NCI-H226 (cell line): ENCODE measurements at places on chromosomes 2 and 18.
A peak's percentile ranks its signal among the peaks of the same experiment; 100 is the strongest.

DNA sequence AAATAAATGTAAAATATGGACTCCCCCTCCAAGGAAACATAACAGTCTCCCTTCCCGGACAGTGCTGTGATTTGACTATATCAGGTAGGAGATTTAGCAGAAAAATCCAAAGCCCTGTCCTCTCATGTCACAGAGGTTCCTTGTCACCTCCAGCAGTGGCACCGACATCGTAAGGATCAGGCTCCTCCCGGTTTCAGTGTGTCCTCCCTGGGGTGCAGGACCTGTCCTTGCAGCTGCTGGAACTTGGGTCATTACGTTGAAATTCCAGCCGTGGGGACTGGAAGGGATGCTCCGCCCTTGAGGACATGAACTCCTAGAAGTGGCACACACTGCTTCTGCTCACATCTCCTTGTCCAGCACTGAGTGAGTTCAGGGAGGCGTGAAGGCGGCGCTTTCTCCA is 101.1 kb upstream of the ODC1 start:
- DNase-seq = no peak

DNA sequence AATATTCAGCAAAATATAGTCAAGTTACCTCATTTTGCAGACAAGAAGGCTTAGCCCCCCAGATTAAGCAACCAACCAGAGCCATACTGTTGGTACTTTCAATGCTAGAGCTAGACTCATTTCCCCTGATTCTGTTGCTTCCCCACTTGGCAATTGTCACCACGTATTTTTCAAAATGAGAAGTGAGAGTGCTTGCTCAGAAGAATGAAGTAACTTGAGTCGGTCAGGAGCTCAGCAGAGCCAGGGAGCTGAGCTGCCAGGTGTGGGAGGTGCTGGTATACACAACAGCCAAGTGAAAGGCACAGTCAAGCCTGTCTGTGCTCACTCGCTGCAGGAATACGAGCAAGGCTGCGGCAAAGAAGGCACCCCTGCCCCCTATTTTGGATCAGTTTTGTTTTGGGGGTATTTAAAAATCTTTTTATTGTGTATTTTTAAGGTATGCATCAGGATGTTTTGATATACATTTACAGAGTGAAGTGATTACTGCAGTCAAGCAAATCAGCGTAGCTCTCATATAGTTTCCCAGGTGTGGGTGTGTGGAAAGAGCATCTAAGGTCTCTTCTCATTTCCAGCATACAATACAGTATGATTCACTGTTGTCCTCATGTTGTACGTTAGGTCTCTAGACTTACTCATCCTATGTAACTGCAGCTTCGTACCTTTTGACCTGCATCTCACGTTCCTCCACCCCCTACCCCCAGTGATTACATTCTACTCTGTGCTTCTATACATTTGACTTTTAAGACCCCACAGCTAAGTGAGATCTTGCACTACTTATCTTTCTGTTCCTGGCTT is 62.4 kb downstream of the MRPS9 start:
- no peak for DNase-seq

DNA sequence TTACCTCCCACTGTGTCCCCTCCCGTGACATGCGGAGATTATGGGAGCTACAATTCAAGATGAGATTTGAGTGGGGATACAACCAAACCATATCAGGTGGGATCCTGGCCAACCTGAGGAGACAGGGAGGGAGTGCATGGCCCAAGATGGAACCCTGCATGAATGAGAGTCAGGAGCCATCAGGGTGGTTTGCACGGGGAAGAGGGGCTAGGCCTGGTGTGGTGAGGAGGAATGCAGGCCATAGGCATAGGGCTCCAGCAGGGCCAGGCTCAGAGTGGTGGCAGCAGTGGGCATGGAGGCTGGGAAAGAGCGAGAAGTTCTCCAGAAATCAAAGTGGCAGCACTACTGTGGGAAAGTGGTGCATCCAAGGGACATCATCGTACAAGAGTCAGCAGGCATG is 74.0 kb upstream of the BCL2L11 start:
- DNase-seq = no peak

DNA sequence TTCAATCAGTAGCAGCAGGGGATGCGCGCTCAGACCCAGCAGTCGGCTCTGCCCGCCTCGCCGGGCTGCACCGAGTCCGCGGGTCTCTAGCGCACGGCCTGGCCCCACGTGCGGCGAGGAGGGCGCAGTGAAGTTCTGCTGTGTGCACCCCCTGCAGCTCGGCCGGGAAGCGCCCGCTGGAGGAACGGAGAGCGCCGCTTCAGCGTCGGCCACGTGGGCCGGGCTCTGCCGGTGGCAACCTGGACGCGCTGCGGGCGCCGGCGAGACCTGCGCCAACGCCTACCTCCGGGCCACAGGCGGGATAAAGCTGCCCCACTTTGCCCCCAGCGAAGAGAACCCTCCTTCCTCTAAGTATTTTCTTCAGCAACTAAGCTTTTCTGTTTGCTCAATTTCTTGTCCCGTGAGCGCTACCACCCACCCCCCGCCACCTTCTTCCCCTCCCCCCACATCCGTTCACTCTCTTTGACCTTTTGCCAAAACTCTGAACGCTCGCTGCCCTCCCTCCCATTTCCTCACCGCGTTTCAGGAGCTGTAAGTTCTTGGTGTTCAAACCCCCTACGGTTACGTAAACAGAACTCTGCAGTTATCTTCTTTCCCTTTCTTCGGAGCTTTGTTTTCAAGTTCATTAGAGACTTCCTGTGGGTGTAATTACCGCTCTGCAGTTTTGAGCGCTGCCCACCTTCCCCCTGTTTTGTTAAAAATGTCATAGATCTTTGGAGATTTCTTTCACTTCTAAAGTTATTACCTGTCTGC is 42.6 kb upstream of the EDAR start:
- no peak for DNase-seq

DNA sequence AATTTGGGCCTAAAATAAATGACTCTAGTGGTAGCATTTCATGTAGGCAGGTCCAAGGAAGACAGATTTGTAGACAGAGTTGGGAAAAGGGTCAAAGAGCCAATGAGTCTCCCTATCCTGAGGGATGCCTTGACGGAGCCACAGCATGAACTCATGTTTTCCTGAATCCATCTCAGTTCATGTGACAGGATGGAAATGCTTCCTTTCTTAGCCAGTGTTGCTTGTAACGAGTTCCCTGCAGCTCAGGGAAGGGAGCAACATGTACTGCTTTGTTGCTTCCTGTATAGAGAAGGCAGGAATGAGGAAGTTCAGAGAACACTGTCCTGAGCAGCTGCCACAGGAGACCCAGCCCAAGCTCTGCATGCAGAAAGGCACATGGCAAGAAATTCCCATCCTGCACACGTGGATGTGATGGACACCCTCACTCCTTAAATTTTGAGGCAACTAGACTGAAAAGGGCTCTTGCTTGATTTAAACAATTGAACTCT is 27.9 kb downstream of the TMEM17 start:
- no peak for DNase-seq

DNA sequence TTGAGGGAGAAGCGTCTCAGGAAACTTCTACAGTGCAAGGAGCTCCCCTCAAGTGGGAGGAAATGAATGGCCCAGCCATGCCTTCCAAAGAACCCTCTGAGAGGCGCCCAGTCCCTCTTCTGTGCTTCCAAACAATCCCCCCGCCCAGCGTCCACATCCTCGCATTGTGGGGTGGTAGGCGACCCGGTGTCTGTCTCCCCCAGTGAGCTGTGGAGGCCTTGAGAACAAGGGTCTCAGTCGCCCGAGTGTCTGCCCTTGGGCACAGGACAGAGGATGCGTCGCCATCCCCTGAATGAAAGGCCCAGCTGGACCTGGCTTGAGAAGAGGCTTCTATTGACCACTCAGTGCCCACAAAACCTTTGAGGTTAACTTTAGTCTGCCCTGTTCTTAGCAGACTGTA is 29.7 kb downstream of the INPP5D start:
- DNase-seq = no peak

GRCh38 chr18:27847412-27847811 is 329.5 kb downstream of the CDH2 start:
- no peak for DNase-seq

GRCh38 chr2:204573221-204573620 is 27.9 kb downstream of the PARD3B start:
- no peak for DNase-seq

- DNase-seq = peak; percentile 84
Measured at GRCh38 chr2:223027442-223027841, 24.5 kb upstream of the KCNE4 start.

DNA sequence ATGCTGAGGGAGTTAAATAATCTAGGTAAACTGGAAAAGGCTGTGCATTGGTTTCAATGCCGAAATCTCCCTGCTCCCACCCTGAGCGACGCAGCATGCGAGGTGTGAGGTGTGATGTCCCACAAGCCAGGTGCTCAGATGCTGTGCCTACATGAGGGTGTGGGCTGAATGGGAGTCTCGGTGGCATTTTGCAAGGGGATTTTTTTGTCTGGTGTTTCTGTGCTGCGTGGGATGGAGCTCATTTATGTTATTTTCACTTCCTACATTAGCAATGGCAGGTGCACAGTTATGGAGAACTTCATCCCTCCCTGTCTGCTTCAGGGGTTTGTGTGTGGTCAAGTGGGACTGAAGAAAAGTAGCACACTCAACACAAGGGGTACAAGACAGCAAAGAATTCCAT is 110.2 kb upstream of the CCDC68 start:
- DNase-seq = no peak

DNA sequence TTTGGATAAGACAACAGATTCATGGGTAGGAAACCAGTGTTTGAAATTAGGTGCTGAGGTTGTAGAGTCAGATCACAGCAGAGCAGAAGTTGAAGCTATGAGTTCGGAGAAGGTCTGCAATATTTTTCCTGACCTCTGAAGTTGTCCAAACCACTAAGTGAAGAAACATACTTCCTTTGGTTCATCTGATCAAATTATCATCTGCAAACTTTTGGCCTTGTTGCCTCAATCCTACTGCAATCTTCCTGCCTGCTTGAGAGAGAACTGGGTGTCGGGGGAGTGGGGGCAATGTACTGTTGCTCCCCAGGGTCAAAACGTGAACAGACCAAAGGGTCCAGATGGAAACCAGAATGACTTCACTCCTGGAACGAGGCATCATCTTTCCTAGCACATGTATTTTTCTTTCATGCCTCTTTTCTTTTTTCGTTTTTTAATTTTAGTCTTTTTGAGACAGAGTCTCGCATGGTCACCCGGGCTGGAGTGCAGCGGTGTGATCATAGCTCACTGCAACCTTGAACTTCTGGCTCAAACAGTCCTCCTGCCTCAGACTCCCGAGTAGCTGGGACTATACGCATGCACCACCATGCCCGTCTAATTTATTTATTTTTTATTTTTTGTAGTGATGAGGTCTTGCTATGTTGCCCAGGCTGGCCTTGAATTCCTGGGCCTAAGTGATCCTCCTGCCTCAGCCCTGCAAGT is 42.7 kb downstream of the RAB31 start:
- no peak for DNase-seq

DNA sequence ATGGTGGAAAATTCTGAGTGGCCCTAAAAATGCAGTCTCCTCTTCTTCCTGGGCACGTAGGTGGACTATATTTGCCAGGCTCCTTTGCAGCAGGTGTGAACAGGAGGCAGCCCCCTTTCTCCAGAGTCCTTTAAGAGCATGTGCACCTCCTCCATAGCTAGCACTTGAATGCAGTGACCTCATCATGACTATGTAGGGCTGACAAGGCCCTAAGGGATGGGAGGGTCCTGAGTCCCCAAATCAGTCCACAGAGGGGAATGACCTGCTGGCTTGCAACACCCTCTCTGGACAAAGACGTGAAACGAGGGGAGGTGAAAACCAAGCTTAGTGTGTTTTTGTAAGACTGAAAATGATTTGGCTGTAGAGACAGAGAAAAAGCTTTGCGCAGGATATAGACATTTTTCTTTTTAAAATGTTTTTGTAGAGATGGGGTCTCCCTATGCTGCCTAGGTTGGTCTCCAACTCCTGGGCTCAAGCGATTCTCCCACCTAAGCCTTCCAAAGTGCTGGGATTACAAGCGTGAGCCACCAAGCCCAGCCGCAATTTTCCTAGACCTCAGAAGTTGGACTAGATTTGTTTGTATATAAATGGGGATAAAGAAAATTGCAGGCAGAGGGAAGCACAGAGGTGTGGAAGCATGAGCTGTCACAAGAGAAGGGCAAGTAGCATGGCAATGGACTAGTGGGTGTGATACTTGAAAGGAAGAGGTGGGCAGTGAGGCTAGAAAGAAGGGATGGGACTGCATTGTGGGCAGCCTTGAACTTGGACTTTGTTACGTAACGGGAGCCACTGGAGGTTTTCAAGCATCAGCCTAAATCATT is 28.8 kb downstream of the LONRF2 start:
- peak; percentile 32 for DNase-seq

DNA sequence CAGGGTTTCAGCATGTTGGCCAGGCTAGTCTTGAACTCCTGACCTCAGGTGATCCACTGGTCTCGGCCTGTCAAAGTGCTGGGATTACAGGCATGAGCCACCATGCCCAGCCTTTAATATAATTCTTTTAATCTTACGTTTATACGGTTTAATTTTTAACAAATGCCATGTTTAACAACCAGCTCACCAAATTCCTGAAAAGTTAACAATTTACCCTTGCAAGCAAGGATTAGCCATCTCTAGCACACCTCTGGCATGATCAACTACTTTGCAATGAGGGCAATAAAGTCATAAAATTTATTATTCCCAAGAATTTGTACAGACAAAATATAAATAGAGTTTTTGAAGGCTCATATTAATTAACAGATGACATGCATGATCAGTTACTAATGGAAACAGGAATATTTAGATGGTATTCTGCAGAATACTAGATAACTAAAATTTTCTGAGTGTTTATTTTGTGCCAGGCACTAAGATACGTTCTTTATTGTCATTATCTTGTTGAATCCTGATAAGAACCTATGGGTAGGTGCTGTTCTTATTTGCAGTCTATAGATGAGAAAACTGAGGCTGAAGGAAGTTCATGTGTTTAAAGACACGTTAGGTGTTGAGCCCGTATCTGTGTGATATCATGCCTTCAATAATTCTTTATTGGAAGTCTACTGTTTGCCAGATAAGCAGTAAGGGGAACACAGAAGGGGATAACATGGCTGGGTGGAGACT is 190.1 kb downstream of the CDCA7 start:
- no peak for DNase-seq

- DNase-seq = no peak
Measured at GRCh38 chr2:71928734-71929481, 218.8 kb downstream of the CYP26B1 start.

DNA sequence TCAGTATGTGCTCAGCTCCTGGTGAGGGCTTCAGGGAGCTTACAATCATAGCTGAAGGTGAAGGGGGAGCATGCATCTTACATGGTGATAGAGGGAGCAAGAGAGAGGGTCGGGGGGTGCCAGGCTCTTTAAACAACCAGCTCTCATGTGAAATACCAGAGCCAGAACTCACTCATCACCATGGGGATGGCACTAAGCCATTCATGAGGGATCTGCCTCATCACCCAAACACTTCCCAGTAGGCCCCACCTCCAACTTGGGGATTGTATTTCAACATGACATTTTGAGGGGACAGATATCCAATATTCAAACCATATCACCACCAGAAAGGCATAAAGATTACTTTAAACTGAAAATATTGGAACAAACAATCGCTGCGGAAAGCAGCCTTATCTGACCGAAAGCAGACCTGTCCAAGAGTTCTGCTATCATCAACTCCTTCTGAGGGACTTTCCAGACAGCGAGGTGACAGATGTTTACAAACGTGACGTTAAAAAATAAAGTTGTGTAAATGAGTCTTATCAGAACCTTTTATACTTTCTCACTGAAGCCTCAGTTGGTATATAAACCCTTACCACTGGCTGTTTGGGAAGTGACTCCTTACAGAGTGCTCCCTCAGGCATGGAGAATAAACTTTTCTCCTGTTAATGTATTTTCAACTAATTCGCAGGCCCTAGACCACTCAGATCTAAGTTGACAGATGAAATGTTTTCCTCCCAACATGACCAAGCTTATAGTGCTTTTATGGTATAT is 35.5 kb upstream of the PTH2R start:
- DNase-seq = peak; percentile 3
